ENCODE measurements at places on chromosomes 1 and 21.

DNA sequence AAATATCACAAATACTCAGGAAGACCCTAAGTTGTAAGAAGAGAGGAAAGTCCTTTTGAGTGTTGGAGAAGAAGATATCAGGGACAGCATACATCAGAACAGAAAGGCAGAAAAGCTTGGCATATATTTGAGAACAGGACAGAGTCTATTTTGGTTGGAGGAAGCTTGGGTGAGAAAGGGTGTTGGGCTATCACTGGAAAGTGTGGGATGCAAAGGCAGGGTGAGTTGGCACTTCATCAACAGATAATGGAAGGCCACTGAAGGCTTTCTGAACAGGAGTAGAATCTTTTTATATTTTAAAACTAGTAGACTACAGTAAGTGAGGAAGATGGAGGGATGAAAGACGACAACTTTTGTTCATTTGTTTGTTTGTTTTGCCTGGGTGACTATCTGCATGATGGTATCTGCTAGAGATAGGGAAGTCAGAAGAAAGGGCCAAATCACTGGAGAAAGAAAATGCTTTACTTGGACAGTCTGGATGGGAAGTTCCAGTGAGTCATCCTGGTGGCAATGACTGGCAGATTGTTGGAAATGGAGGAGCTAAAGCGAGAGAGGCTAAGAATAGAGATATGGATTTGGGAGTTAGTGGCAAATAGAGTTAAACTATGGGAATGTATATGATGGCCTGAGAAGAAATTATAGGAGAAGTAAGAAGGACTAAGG is 33.7 kb upstream of the KCNA2 start:
- DNase-seq: no peak

- DNase-seq: no peak
Observed at GRCh38 chr1:60759291-60759690, 323.1 kb upstream of the NFIA start.

DNA sequence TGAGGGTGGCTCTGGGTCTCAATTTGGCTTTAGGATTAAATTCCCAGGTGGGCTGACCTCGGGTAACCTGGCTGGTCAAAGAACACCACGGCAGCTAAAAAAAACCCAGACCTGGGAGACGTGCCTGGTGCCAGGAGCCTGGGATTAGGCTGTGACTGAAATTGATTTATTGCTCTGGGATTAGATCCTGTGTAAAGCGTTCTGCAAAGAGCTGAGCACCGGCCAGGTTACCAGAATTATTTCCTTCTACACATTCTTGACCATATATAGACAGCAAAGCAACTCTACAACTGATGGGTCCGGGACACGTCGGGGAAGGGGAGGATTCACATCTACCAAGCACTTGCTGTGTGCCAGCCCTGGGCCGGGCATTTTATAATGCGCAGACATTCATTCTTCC is 45.2 kb downstream of the TMCO4 start:
- DNase-seq: no peak

DNA sequence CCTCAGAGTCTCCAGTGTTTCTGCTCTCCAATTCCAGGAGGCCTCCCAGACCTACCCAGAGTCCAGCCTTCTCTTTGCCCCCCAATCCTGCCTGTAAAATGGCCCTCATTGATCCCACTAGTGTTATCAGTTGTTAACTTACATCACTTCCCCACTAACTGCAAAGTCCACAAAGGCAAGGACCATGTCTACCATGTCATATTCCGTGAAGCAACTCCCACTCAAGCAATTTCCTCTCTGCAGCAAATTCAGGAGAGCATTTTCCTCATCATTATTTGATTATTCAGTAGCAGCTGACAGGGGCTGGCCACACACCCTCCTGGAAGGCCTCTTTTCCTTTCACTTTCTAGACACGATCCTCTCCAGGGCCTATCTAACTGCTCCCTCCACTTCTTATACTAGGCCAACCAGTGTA is 153.5 kb downstream of the RERE start:
- DNase-seq: peak; percentile 46

DNA sequence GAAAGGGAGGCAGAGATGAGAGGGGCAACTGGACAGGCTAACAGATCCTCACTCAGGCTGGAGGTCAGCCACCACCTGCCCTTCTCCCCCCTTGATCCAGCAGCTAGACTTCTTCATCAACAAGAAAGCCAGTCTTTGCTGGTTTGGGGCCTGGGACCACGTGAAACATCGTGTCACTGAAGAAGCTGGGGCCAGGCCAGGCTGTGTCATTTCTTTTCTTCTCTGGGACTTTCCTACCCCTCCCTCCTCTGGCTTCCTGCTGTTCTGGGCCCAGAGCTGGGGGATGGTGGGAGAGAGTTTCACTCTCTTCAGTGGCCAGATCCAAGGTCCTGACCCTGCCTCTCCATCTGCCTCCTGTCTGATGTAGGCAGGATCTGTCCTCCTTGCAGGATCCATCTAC is 18.1 kb upstream of the SLC26A9 start:
- peak; percentile 58 for DNase-seq

- DNase-seq: no peak
Observed at GRCh38 chr1:94721240-94721639, 98.9 kb upstream of the SLC44A3 start.

DNA sequence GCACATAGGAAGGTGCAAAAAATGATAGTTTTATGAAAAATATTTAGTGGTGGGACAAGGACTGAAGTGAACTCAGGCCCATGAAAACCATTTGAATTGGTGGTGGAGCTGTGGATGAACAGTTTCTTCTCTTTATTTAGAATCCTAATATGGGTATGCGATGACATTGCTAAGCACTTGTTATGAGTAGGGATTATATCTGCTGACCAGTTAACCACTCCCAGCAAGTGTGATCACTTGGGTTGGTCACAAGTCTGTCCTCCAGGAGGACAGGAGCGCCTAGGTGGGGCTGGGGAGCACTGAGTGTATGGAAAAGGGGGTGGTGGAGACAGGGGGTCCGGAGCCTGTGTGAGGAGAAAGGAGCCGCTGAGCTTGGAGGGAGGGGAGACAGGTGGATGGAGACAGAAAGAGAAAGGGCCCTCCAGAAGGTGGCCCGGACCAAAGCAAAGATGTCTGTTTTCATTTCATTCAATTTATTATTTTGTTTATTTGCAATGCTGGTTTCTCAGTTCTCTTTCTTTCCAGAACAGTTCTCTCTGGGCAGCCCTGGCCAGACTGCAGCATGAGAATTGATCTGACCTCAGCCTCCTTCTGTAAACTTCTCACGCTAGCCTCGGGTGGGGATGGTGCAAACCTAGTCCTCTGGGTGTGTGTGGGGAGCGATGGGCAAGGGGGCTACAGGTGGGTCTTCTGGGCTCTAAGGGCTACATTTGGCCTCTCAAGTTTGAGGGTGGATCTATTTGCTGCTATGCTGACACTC is 9.9 kb upstream of the ZSCAN20 start:
- no peak for DNase-seq

GRCh38 chr1:88284666-88285366 is 399.3 kb upstream of the PKN2 start:
- DNase-seq: no peak

DNA sequence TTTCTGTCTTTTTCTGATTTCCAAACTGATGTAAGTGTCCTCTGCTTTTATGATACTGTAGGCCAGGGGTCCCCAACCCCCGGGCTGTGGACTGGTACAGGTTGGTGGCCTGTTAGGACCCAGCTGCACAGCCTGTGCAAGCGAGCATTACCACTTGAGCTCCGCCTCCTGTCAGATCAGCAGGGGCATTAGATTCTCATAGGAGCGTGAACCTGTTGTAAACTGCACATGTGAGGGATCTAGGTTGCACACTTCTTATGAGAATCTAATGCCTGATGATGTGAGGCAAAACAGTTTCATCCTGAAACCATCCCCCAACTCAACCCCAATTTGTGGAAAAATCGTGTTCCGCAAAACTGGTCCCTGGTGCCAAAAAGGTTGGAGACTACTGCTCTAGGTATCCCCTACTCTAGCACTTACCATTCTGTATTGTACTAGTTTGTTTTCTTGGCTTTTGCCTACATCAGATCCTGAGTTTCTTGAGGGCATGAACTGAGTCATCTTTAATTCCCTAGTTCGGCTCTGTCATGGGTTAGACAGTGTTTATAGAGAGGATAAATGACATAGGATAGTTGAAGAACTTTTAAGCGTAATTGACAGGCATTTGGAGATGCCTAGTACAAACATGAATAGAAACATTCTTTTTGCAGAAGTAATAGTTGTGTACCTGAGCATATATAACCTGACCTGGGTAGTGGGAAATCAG is 4.1 kb downstream of the ABCD3 start:
- no peak for DNase-seq

DNA sequence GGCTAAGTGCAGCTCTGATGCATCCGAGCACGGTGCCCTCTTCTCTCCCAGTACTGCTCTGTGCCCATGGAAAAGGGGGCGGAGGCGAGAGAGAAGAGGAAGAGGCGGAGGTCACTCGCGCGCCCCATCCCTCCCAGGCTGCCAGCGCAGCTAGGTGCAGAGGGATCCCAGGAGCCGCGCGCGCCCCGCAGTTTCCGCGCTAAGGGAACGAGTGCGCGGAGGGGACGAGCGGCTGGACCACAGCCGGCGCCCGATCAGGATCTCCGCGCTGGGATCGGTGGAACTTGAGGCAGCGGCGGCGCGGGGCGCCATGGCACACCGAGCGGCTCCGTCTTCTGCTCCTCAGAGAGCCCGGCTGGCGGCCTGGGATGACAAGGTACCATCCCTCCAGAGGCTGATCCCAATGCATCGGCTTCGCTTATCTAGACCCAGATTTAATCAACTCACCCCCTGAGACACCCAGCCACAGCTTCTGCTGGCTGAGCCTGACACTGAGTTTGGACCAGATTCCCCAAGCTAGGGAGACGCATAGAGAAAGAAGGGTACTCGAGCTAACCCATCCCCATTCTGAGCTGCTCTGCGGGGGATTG is at the start of gene PTGFR:
Gene PTGFR, plus strand, starts transcription at position 114 of the 590 bp plus-strand sequence. CDS start 1,770 bp downstream, outside the sequence.
- DNase-seq: peak; percentile 45

DNA sequence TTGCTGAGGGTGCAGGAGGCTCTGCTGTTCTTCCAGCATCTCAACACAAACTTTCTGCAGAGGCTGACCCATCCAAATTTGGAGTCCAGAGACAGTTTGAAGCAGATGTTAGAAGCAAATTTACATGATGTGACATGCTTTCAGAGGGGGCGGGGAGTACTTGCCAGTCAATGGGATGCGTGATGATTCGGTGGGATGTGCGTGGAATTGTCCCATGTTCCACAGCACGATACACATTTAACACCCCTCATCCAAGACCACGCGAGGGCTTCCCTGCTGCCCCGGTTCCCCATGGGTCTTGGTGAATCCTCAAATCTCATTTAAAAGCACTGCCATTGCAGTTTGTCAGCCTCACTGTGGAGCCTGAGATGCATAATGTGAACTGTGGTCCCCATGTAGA is 78.6 kb upstream of the TLR5 start:
- DNase-seq: no peak

- peak; percentile 9 for DNase-seq
Observed at GRCh38 chr1:220579317-220579716, 51.4 kb downstream of the MARK1 start.

GRCh38 chr21:26169611-26170470 is 729 bp downstream of the APP start:
- DNase-seq: peak; percentile 59

- no peak for DNase-seq
Observed at GRCh38 chr1:169900571-169900970, 6.9 kb upstream of the SCYL3 start.

GRCh38 chr1:230139315-230139714 is 72.3 kb downstream of the GALNT2 start:
- no peak for DNase-seq

DNA sequence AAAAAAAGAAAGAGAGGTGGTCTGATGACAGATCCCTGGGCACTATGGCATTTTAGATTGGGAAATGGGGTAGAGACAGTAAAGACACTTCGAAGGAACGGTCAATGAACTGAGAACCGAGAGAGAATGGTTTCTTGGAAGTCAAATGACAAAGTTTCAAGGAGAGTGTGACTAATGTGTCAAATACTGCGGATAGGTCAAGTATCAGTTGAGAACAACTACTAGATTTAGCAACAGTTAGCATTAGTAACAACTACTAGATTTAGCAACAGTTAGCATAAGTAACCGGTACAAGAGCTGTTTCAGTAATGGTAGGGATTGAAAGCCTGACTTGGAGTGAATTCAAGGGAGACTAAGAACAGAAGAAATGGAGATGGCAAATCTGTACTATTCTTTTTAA is 35.0 kb downstream of the UROD start:
- DNase-seq: no peak

DNA sequence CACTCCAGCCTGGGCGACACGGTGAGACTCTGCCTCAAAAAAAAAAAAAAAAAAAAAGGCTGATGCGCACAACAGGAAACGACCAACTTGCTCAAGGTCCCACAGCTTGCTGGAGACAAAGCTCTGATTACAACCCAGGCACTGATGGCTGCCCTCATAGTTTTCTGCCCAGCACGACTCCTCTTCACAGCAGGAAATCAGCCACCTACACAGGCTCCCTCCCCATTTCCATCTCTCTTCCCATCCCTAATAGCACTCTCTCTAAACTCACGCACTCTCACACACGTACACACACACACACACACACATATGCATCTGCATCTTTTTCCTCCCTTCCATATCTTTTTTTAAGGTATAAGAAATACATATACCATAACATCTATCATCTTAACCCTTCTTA is 153.5 kb upstream of the SOD1 start:
- DNase-seq: no peak

DNA sequence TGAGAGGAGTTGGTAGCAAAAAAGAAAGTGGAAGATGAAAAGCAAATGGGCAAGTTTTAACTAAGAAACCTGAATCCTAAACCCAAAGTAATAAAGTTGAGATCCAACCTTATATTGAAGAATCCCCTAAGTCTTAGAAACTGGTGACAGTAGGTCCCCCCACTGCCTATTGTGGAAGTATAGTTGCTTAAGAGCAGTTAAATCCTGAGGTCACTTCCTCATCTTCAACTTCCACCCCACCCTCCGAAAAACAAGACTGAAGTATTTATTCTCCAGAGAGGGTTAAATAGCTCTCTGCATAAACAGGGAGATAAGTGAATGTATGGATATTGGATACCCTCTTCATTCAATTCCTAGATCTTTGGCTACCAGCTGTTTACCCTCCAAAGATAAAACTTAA is 3.3 kb upstream of the DSTYK start:
- DNase-seq: no peak

GRCh38 chr1:108000620-108001111 is 35.7 kb upstream of the VAV3 start:
- DNase-seq: peak; percentile 97

DNA sequence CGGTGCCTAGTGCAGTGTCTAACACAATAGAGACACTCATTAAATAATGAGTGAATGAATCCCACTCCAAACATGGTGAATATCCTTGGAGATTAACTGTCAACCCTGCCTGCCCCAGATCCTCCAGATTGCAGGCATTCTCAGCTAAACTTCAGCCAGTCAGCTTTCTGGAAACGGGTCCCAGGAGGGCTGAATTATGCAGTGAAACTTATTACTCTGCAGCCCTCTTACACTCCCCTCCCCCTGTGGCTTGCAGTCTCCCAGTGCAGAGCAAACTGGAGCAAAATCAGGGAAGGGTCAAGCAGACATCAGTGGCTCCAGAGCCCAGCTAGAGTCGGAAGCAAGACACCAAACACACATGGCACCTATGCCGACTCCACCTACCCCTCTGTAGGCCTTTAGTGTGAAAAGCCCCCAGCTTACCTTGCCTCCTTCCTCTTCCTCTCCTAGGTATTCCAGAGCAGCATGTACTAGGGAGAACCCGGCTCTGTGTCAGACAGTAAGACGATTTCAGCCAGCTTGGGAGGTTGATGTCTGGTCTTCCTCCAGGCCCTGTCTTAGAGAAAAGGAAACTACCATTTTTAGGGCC is 6.5 kb upstream of the RGS16 start:
- no peak for DNase-seq

GRCh38 chr1:224781800-224782199 is 147.7 kb upstream of the DNAH14 start:
- no peak for DNase-seq

Data from dermis blood vessel endothelial cell (primary cell).